ENCODE measurements at places on chromosomes 4 and X. TPM values are rescaled to one million over a fixed set of nuclear protein-coding genes. Genes with fewer than 3 reads are reported as not detected.

The WDR17 gene
- total RNA-seq: 0.64 TPM

The C4orf50 gene
- total RNA-seq: not detected

The MAOB gene
- 0.39 TPM for total RNA-seq

The DCAF8L2 gene
- total RNA-seq: not detected

The CABS1 gene
- total RNA-seq: not detected

The ODAM gene
- total RNA-seq: not detected
